ENCODE measurements at places on chromosomes 2 and 18.

- DNase-seq: no peak
These were observed 8.4 kb downstream of the TMEM247 start for GRCh38 chr2:46487667-46488335.

GRCh38 chr2:215432759-215433594, 2.9 kb downstream of the FN1 start:
- no peak for DNase-seq

- no peak for DNase-seq
These were observed 28.0 kb upstream of the DSG3 start for GRCh38 chr18:31419457-31419932.

DNA sequence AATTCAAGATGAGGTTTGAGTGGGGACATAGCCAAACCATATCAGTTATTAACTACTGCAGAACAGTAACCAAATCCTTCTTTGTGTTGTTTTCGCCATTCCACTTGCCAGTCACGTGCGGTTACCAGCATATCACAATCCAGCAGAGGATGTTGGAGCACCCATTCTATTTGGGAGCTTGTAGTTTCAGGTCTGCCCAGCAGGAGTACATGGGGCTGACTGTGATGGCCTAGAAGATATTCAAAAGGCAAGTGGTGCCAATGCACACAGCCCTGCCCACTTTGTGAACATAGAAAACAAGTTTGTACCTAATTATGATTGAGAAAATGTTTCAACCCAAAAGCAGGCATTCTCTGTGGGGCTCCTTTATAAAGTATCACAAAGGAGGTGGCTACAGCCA, 57.0 kb downstream of the ZNF519 start:
- no peak for DNase-seq

GRCh38 chr2:120392923-120393322, 47.0 kb downstream of the INHBB start:
- DNase-seq: no peak

DNA sequence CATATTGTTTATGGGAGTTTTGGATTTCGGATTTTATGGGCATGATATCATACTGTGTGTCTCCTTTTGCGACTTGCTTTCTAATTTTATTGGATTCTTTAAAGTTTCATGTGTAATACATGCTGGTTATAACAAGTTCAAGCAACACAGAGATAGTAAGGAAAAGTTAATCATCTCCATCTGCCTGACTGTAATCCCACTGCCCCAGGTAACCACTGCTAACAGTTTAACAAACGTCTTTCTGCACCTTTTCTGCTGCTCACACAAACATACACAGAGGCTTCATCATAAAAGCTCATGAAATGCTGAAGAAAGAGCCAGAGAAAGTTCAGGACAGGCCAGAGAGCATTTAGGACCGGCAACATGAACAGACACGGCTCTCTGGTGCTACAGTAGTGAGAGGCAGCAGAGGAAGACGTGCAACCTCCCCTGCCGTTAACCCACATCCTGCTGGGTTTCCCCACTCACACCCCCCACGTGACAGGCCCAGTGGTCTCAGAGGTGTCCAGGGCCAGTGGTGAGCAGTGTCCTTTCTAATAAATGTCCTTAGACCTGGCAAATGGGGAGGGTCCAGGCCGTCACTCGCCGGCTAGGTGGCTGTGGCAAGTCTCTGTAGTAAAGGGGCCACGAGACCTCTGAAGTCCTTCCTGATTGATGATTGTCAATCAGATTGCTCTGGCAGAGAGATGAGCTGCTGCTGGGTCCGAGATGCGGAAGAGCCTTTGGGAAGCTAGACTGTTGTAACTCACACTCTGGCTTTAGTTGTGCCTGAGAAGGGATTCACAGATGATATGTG, 43.0 kb upstream of the SLC1A4 start:
- DNase-seq: no peak
